ENCODE measurements at places on chromosomes 3 and 15.

GRCh38 chr3:155442072-155442471, 148.6 kb upstream of the STRIT1 start:
- DNase-seq = no peak

DNA sequence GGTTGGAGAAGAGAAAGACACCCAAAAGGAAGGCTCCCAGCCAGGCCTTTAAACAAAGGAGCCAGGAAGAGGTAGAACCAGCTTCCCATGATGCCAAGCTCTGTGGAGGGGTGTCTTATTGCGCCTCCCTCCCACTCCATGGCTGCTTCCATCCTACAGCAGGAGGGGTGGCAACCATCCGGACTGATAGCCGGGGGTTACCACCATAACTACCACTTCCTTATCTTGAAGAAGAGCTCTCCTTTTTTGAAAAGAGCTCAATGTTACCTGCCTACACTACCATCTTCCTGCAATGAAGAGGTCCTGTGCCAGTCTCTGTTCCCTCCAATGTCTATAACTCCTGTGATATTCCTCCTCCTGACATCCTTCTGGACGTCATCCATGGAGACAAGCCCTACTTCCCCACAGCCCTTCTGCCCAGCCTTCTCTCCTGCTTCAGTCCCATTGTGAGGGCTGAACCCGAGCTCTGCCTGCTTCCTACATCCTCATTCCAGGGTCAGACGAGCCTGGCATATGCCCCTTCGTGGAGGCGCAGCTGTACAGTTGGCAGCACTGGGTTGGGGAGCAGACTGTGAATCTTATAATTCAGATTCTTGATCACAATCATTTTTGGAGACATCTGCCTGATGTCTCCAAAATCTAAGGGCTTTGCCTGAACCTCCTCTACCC, 8.5 kb downstream of the CCDC9B start:
- DNase-seq = no peak

GRCh38 chr3:158712443-158712842, 19.8 kb downstream of the RARRES1 start:
- DNase-seq = no peak

DNA sequence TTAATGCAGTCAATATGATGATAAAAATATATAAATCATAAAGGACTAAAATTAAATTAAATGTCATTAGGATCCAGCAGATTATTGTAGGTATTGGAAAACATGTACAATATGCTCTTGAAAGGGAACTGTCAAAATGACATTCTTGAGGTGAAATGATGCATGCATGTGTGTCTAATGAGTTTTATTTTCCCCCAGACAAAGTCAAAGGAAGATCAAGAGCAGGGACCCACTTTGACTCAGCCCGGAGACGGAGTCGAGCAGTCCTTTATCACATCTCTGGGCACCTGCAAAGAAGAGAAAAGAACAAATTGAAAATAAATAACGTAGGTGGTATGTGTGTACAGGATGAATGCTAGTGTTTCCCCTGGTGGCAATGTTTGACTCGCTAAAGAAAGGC, 194.1 kb downstream of the KCNH8 start:
- no peak for DNase-seq

DNA sequence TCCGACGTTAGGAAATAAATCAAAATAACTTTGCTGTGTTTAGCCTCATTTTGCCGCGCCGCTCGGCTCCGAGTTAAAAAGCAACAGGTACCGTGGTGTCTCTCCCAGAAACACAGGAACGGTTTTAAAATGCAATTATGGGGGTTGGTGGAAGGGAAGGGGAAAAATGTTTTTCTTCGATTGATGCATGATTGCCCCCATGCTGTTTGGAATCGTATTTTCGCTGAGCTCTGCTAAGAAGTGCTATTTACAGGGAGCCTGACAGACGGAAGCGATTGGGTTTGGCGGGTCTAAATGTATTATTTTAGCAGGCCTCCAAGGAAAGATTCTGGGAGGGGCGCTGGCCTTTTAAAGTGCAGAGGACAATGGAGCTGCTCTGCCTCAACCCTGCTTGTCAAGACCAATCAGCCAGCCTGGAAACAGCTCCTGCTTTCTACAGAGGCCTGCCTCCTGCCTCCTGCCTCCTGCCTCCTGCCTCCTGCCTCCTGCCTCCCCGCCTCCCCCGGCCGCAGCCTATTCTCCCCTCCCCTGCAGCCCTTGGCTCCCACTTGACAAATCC, 156.7 kb upstream of the TLE3 start:
- no peak for DNase-seq

DNA sequence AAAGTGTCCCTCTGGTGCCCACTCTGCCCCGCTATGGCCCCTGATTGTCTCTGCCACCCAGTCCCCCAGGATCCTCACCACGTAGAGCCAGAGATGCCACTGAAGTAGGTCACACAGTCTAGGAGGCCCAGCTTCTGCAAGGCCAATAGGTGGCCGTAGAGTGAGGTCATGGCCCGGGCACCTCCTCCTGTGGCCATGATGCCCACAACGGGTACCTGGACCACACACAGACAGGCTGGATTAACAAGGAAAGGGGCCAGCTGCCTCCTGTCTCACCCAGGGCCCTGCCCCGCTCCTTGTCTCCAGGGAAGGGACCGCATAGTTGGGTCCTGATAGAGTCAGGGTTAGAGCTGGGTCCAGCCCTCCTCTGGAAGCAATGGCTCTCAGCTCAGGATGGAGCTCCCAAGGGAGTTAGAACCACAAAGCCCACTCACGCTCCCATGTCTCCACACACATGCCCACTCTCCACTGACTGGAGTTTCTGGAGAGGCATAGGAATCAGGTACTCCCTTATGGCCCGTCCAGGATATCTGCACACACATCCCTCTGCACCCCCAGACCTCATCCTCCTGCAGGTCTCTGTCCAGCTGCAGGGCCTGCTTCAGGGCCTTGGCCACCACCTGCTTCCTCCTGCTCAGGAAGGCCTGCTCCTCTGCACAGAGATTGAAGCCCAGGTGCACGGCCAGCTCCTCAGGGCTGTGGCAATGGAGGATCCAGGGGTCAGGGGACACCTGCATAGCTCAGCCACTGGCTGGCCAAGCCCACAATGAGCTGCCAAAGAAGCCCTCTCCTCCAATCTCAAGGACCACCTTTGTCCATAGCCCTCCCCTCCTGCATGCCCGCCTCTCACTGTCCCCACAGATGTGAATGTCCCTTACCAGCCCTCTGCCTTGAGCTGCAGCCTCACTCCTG, 13.2 kb downstream of the PLA2G4D start:
- DNase-seq = no peak

DNA sequence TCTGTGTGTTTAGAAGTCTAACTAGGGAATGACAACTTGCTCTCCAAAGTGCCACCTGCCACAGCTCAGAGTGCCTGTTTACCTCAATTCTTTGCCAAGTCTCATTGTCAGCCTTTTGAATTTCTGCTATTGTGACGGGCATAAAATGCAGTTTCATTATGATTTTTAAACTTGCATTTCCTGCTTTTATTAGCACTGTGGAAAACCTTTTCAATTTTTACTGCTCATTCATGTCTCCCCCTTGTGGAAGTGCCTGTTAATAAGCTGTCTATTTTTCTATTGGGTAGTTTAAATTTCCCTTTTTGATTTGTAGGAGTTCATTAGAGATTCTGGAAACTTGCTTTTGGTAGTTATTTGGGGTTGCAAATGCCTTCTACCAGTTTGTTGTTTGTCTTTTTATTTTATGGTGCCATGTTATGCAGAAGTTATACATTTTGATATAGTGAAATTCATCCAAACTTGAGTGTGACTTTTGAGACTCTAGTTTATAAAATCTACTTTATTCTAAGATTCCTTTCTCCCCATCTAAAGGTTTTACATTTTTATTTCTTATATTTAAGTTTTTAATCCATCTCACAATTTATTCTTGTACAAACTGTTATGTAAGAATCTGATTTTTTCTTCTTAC, 53.9 kb upstream of the FRMD4B start:
- DNase-seq = peak; percentile 44

- DNase-seq = peak; percentile 68
These were observed 51.0 kb downstream of the VGLL4 start for GRCh38 chr3:11592445-11593298.

DNA sequence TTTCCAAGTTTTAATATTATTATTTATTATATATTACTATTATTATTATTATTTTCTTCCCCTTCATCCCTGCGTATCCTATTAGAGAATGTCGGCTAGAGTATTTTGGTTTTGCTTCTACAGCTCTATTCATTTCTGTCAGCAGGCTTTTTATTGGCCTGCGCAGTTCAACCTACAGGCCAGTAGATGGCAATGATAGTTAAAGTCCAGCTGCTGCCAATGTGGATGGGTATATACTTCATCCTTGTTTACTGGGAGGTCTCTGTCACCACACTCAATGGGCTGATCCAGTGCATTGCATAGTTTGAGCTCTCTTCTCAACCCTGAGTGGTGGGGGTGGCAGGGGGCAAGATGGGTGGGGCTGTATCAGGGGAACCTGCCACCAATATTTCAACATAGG, 799.8 kb downstream of the NSUN3 start:
- DNase-seq = peak; percentile 2

DNA sequence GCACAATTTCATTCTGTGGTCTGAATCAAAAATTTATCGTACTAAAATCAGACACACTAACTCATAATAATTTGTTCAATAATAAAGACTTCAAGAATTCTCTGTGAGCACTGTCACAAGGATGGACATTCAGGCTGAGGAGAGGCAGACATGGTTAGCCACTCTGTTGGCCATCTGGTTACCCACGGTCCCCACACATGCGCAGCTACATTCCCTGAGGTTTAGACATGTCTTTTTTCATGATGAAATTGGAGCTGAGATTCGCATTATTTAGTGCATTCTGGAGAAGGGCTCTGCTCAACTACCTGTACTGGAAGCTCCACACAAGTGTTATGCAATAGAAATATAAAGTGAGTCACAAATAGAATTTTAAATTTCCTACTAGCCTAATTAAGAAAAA, 156.9 kb downstream of the SUCNR1 start:
- DNase-seq = no peak

DNA sequence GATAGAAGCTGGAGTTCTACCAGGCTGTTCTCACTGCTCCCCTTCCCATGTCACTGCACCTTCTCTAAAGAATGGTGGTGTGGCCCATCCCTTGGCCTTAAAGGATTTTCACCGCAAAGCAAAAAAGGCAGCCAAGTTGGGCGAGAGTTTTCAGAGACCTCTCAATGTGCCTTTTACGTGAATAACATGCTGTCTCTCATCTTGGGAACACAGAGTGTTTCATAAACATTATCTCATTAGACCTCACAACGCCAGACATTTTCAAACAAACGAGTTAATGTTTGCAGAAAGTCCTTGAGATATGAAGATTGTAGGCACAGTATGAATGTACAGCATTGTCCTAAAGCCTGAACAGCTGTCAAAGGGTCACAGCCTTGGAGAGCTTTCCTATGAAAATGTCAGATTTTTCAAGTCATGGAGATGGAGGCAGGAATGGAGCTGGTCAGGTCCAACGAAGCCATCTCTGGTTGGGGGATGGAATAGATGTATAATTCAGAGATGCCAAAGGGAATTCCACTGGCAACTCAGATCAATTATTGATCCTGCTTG, 21.3 kb downstream of the TM4SF1 start:
- DNase-seq = no peak

DNA sequence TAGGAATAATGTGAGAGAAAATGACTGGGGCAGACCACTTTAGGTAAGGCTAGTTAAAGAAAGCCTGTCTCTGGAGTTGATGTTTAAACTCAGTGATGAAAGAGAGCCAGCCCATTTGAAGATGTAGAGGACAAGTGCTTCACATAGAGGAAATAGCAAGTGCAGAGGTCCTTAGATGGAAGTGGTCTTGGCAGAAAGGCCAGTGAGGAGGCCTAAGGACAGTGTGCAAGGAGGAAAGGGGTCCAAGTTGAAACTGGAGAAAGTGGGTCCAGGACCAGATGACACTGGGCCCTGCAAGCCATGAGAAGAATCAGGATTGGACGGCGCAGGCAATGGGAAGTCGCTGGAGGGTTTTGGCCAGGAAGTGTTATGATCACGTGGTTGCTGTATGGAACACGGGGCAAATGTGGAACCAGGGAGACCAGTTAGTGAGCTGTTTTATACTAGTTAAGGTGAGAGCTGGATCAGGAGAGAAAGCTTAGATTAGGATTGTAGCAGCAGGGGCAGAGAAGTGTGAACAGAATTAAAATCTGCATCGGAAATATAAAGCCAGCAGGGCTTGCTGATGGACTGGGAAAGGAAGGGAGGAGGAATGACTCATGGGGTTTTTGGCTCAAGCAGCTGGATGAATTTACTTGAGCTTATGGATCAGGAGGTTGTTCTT, 48.0 kb upstream of the SCAANT1 start:
- peak; percentile 26 for DNase-seq

- DNase-seq = no peak
These were observed 48.7 kb downstream of the PRICKLE2 start for GRCh38 chr3:64176461-64176996.

DNA sequence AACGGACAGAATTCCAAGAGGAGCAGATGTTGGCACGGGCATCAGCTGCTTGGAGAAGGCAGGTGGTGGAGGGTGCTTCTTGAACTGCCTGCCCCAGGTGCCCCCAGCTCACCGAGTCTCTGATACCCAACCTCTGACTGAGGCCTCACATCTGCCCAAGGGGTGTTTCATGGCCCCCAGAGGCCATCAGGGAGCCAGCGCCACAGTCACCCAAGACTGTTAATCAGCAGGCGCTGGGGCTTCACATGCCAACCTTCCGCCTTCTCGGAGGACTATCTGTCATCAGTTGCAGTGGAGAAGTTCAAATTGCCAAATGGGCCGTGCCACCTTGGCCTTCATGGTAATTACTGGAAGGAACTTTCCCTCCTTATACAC, 61.9 kb upstream of the SLC6A1 start:
- DNase-seq = no peak

DNA sequence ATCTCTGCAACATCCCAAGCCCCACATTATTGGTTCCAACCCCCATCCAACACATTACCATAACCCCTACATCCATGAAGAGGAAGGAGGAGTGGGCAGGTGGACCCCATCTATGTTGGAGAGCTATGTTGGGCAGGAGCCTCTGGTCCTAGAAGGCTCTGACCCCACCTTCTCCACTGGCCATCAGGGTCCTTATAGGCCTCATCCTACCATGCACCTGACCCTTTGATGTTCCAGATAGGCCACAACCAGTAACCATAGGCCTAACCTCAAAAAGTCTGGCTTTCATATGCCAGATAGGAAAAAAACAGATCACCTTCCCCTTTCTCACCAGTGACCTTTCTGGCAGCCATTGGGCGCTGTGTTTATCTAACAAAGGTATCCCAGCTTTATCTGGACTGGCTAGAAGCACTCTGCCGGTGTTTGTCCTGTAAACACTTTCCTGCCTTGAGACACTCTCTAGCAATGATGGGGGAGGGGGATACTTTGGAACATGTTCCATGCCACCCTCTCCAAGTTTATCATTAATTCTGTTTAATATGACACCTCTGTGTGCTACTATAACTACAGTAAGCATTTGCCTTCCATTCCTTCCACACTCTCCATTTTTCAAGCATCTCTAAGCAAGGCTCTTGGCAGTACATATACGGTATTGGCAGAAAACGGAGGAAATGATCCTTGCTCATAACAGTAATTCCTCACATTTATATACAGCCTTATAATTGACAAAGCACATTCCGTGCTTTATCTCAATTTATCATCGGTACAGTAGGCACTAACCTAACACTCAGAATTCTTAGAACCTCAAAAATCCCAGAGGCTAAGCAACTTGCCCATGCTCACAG, 377.1 kb downstream of the VPS13C start:
- DNase-seq = no peak

All from midbrain (tissue), 1 donor.